Activated T-helper 2 cell treated with anti-CD3 and anti-CD28 coated beads, Interferon-gamma antibody, Interleukin-2, Interleukin-4, amounts not matched to agents 10 μg/mL and 5 μg/mL and 100 μg/mL, durations not matched to agents 14 hours and 24 hours and 36 hours (primary cell): ENCODE measurements at places on chromosomes 4 and X.

DNA sequence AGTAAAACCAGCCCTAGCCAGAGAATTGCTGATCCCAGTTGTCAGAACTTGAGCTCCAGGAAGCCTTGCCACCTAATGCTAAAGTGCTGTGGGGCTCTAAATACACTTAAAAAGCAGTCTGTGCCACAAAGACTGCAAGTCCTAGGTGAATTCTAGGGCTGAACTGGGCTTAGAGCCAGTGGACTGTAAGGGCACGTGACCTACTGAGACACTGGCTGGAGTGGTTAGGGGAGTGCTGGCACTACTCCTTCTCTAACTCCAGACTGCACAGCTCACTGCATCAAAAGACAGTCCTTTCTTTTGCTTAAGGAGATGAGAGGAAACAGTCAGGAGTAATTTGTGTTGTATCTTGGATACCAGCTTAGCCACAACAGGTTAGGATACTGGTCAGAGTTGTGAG is 1240.2 kb downstream of the FAM133A start:
- DNase-seq: no peak

DNA sequence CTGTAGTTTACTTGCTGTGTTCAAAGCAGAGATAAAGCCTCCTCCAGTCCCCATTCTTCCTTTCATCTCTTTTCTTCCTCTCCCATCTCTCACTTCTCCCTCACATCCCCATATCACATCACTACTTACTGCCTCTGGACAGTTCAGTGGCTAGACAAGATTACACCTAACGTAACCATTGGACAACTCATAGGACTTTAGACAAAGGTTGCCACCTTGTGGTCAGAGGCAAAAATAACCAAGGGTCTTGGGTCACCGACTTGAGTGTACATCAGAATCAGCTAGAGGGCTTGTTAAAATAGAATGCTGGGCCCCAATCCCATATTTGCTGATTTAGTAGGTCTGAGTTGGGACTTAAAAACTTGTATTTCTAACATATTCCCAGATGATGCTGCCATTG is 109.3 kb upstream of the DGKK start:
- peak; percentile 8 for DNase-seq

- no peak for DNase-seq
These were observed 19.7 kb downstream of the CXCL3 start for GRCh38 chr4:74018771-74019170.

- DNase-seq: no peak
These were observed 43.0 kb upstream of the PDLIM3 start for GRCh38 chr4:185578284-185578683.

- no peak for DNase-seq
These were observed 12.4 kb downstream of the SH3KBP1 start for GRCh38 chrX:19875050-19875431.

- DNase-seq: no peak
These were observed 577.8 kb downstream of the SH3BGRL start for GRCh38 chrX:81779701-81780100.

GRCh38 chrX:46994096-46994495 is 81.9 kb downstream of the JADE3 start:
- DNase-seq: no peak

GRCh38 chr4:27668001-27668400 is 807.4 kb downstream of the STIM2 start:
- DNase-seq: no peak

DNA sequence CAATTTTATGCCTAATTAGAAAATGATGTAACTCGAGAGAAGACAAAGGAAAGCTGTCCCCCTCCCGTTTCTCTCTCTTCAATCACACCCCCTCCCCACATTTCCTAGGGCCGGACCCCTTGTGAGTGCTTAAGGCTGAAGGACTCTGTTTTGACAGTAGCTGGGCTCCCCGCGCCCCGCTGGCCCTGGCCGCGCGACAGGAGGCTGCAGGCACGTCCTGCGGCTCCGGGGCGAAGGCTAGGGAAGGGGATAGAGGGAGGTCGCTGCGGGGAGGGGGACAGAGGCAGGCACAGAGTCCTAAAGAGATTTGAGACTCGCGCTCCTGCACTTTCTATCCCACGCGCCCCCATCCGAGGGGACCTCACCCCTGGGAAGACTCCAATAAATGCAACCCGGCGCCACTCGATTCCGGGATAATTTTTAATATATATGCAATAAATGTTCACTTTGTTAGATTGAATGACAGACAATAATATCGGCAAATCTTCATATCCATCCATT is 56.2 kb upstream of the TMEM33 start:
- DNase-seq: no peak
